ENCODE measurements at places on chromosomes 11 and 22.

GRCh38 chr11:62142921-62143320 lies 19.1 kb downstream of the INCENP start:
- no peak for DNase-seq

DNA sequence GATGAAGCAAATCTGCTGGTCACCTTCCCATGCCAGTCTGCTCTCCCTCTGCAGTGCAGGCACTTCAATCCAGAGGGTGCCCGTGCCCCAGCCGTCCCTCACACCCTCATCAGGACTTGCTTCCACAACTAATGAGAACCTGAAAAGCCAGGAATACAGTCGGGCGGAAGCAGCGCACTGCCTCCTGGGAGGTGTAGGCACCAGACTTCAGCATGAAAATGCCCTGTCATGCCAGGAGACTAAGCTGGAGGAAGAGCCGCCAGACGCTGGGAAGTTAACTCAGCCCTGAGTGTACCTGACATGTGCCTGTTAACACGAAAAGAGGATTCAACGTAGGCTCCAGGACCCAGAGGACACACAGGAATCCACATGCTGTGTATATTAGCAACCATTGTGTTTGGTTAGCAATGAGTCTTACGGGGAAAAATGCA lies 40.1 kb upstream of the FLI1 start:
- no peak for DNase-seq

GRCh38 chr22:31394326-31394725 lies 5.1 kb upstream of the DRG1 start:
- DNase-seq: no peak

DNA sequence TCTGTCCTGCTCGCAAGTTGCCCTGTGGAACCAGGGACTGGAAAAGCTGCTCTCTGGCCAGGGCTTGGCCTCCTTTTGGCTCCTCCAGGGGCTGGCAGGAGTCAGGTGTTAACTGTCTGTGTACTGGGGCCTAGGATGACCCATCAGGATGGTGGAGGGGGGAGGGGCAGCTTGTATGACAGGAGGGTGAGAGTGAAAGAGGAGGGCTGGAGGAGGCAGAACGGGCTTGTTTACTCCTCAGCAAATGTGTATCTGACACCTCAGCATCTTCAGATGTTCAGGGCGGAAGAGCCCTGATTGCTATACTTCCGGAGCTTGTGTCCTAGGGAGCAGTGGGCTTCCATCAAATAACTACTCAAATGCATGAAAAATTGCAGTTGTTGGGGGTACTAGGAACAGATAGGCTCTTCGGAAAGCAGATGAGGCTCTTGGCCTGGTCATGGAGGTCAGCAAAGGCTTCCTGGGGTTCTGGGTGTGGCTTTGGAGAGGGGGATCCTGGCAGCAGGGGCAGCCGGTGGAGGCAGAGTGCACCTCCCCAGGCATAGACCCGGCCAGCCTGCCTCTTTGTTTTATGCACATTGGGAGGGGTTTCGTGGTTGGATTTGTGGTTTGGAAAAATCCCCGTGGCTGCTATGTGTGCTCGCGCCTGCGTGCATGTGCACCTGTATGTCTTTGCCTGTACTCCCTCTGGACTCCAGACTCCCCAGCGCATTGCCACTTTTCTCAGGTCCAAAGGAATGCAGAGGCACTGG lies 31.2 kb downstream of the CD82 start:
- DNase-seq: no peak

Measured in right renal pelvis (tissue), 4 donors.